ENCODE measurements at places on chromosomes 11 and 22.

GRCh38 chr11:70109006-70109405 is 30.9 kb downstream of the ANO1 start:
- no peak for DNase-seq

DNA sequence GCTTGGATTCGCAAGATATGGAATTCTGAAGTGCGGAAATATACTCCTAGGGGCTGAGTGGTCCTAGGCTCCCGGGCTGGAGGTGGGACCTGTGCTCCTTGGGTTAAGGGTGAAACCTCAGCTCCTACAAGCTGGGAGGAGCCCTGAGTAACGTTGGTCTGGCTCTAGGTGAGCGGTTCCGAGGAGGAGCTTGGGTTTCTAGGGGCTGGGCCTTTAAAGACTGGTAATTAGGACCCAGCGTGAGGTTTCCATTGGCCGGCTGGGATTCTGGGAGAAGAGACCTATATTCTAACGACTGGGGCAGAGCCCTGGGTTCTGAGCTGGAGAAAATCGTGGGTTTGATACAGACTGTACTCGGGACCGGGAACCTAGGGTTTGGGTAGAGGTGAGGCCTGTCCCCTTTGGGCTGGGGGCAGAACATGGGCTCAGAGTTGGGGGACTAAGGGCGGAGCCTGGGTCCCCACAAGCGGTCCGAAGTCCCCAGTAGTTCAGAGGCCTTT is 882 bp upstream of the MAP4K2 start:
- no peak for DNase-seq

- no peak for DNase-seq
Measured at GRCh38 chr22:21974058-21974649, 8.4 kb downstream of the TOP3B start.

DNA sequence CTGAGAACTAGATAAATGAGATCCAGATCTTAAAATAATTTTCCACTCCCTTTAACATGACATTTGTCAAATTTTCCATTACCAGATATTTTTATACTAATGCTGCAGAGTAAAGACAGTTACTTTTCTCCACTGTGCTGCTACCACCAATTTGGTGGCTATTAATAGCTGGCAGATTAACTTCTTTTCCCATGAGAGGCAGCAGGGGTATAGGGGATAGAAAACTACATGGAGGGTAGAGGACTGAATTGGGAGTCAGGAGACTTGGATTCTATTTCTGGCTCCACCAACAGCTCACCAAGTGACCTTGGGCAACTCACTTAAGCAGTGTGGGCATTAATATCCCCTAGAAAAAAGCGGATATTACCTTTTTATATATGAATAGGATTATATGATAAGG is 69.2 kb downstream of the KIF18A start:
- no peak for DNase-seq

DNA sequence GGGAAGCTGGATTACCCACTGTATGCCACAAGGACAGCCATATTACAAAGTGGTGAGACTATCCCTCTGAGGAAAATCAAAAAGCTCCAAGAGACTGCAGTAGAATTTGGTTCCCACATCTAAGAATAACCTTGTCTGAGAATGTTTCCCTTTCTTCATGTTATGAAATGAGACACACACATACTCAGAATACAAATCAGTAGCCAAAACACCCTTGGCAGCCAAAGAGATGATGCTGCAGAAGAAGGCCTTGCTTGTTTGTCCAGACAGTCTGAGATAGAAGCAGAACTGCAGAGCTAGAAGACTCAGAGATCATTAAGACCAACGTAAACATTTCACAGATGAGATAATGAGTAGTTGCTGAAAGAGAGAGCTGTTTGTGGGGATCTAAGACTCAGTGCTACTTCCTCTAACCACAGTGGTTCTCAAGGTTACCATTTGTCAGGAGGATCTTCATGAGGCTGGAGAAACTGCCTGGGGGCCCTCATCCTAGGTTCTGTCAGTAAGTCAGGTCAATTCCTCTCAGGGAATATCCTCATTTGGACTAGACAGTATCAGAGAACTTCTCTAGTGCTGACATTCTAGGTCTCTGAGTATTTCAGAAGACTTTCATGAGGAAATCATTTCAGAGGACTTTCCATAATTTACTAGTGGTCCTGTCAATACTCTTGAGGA is 38.9 kb downstream of the RELT start:
- no peak for DNase-seq

DNA sequence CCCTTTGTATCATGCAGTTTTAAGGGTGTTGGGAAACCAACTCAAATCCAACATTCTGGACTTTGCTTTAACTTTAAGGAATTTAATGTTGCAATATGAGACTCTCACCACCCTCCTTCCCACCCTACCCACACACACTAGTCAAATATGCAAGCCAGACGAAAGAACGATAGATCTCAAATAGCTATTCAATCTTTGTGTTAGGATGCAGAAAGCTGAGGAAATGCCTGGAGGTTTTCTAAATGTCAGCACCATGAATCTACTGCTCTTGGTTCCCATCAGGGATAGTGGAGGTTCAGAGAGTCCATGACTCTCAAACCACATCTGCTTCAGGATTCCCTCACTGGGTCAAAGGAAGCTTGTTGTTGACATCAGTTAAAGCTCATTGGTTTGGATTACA is 33.7 kb downstream of the EXPH5 start:
- no peak for DNase-seq

GRCh38 chr11:103927535-103927934 is 108.9 kb upstream of the DDI1 start:
- no peak for DNase-seq

DNA sequence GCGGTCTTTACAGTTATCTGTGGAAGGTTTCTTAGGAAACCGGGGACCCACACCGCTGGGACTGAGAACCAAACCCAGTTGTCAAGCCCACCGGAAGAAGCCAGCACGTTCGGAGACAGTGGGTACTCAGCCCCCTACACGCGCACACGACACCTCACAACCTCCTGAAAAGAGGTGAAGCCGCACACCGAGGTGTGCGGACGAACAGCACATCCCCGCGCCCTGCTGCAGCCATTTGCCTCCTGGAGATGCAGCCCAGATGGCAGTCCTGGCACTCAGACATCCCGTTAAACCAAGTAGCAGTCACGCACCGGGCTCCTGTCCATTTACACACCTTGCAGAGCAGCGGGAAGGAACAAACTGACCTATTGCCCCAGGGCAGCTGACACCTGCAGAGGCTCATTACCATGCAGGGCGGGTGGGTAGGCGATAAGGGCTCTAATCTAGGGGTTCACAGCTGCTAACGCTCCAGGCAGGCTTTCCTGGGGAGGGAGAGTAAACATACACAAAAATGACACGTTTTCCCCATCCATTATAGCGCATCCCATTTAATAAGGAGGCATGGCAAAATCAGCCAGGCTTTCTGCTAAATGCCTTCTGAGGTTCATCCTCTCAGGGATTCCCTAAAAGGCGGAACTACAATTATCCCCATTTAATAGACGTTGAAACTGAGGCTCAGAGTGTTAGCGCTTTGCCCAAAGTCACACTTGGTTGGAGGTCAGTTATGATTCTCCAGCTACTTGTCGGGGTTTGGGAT is 864 bp upstream of the EHBP1L1 start:
- peak; percentile 87 for DNase-seq

DNA sequence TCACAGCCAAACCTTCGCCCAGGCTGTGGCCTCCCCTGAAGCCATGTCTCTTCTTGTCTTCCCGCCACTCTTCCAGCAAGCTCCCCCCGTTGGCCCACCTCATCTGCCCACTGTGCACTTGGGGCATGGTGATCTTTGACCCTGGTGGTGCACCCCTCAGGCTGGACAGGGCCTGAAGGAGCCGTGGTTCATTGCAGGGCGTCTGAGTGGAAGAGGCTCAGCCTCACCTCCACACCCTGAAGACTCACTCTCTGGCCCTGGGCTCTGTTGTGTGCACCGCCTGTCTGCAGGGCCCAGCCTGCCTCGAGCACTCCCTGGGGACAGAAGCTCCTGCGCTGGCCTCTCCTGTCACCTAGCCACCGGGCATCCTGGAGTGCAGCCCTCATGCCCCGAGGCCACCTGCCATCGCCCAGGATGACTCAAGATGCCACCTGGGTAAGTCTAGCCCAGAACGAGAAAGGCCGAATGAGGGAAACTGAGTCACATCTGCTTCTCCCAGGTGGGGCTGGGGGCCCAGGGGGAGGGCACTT is 40.8 kb upstream of the PPARA start:
- no peak for DNase-seq

GRCh38 chr11:10019906-10020682 is 273.9 kb downstream of the SBF2 start:
- no peak for DNase-seq

DNA sequence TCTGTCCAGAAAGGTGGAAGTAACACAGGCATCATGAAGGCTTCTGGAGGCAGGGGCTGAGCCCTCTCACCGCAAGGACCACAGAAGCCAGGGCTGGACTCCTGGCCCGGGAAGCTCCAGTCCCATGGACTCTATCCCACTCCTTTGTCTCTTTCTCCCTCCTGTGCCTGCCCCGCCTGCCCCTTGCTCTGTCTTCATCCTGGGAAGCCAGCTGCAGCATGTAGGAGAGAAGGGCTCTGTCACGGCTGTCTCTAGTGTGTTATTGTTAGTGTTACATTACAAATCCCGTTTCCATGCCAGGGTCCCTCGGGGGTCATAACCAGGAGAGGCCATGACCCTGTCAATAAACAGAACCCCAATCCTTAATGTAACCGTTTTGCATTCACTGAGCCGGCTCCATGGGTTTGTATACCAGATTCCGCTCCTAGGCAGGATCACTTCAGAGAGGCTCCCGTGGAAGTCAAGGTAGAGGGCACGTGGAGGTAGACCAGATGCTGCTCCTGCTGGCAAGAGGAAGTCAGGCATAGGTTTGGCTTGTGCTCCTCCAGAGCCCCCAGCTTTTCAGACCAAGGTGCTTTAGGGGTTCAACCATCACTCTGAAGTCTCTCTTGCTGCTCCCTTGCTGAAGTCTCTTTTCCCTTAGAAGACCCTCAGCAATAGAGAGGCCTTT is 293.2 kb downstream of the ETS1 start:
- no peak for DNase-seq

DNA sequence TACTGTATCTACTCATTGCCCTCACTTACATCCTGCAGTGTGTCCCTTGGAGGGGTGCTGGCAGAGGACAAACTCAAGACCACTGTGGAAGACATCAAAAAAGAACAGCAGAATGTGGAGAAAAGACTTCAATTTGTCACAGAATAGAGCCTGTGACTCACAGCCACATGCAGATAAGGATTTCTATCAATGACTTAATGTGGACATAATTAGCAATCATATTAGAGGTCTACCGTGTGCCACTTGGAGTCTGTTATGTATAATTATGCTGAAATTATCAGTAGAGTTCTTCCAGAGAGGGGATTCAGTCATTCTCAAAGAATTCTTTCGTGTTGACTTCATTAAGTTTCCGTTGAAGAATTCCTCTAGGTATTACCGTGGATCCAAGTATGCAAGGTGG is 473.5 kb downstream of the MIAT start:
- no peak for DNase-seq

GRCh38 chr11:44904261-44905020 is 46.2 kb downstream of the TP53I11 start:
- no peak for DNase-seq

- no peak for DNase-seq
Measured at GRCh38 chr11:34614344-34615104, 6.4 kb upstream of the EHF start.

- no peak for DNase-seq
Measured at GRCh38 chr11:126319374-126319740, 15.5 kb downstream of the DCPS start.

- no peak for DNase-seq
Measured at GRCh38 chr11:69130654-69131053, 25.1 kb upstream of the SMIM38 start.

DNA sequence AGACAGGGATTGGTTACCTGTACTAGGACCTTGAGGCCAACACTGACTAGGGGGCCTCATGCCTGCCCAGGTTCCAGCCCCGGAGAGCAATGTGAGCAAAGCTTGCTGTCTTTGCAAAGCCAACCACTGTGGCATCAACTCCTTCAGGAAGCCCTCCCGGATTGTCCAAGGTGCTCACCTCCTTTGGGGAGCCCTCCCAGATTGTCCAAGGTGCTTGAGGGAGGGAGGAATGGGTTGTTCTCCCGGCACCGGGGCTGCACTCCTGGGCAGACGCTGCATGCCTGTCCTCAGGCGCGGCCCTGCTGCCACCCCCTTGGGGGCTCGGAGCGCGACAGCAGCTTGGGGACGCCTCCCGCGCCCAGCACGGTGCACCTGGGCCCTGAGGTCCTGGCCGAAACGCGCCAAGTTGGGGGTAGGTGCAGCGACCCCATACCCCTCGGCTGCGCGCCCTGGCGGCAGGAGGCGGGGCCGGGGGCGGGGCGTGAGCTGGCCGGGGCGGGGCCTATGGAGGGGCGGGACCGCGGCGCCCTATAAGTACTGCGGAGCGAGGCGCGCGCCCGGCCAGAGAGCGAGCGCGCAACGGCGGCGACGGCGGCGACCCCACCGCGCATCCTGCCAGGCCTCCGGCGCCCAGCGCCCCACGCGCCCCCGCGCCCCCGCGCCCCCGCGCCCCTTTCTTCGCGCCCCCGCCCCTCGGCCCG is at the start of gene CD81:
Gene CD81, plus strand, starts transcription at position 560 of the 701 bp plus-strand sequence. CDS start 240 bp downstream, outside the sequence.
- peak; percentile 33 for DNase-seq

DNA sequence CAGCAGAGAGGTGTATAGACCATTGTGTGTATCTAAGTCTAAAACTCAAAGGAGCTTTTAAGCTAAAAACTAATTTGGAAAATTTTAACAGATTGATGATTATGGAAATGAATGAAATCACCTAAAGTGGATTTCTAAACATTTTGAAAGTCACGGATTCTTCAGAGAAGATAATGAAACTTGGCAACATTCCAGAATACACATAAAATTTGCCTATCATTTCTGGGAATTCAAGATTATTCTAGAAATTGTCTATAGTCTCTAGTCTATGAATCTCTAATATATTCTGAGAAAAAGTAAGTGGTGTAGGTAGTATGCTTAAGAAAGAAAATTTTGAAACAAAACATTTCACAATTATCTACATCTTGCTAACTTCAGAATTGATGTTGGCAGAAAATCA is 1117.9 kb upstream of the CNTN5 start:
- no peak for DNase-seq

GRCh38 chr11:12006552-12007229 is 1.7 kb downstream of the DKK3 start:
- DNase-seq = no peak

- DNase-seq = no peak
Measured at GRCh38 chr22:30893434-30894370, 74.9 kb downstream of the MORC2 start.

DNA sequence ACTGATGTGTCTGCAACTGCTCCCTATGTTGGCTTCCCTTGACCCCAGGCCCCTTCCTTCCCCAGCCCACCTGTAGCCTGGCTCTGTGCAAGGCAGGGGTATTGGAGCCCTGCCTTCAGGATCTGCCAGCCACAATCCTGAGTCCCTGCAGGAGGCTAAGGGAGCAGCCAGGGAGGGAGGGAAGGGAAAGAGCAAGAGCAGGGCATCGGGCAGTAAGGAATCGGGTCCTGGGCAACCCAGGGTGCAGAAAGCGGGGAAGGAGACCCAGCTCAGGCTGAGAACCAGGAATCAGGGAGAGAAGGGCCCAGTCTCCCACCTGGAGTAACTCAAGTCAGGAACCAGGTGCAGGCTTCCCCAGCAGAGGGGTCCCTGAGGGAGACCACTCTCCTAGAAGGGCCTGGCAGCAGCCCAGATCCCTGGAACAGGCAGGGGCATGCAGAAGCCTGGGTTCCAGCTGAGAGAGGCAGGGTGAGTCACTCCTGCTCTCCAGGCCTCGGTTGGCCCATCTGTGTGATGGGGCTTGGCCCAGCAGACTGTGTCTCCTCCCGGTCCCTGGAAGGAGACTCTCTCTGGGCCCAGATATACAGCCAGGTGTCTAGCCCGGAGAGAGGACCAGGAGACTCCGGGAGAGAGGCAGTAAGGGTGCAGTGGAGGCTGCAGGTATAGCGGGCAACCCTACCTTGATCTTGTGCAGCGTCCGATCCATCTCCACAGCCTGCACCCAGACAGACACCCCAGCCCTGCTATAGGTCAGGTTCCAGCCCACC is 13.4 kb downstream of the STARD10 start:
- no peak for DNase-seq

- no peak for DNase-seq
Measured at GRCh38 chr22:40727070-40727963, 48.0 kb downstream of the MCHR1 start.

Measured in RPMI8226 (cell line).